ENCODE measurements at places on chromosomes 5 and 9.

- DNase-seq: no peak
Observed at GRCh38 chr5:35066260-35066795, 18.6 kb upstream of the AGXT2 start.

DNA sequence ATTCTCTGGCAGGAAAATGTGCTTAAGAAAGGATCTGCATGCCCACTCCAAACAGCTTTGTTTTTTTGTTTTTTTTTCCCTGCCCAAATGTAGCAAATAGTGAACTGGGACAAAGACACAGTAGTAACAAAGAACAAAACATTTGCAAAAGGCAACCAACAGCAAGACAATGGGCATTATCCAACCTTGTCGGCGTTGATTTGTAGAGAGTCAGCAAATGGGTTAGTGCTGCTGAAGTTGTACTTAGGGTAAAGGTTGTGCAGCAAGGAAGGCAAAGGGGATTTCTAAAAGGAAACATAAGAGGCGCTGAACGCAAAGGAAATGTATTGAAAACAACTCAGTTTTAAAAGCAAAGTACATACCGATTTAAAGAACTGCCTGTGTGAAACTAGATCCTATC lies 136.2 kb downstream of the MPDZ start:
- DNase-seq: no peak

GRCh38 chr9:112072721-112073638 lies 102.1 kb downstream of the SUSD1 start:
- no peak for DNase-seq

- no peak for DNase-seq
Observed at GRCh38 chr9:112535301-112535700, 48.7 kb downstream of the KIAA1958 start.

DNA sequence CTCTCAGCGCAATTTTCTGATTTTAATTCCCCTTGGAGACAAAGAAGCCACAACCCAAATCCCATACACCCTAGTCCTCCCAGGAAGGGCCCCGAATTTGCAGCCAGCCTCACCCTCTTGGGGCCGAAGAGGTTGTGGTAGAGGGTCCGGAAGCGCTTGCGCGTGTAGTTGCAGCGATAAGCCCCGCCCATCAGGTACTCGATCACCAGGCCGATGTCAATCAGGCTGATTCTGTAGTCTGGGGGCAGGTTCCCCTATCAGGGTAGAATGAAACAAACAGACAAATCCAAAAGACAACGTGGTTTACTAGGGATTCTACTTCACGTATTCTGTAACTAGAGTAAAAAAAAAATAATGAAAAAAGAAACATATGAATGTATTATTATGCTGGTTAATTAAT lies 210.6 kb upstream of the KLF9 start:
- no peak for DNase-seq

DNA sequence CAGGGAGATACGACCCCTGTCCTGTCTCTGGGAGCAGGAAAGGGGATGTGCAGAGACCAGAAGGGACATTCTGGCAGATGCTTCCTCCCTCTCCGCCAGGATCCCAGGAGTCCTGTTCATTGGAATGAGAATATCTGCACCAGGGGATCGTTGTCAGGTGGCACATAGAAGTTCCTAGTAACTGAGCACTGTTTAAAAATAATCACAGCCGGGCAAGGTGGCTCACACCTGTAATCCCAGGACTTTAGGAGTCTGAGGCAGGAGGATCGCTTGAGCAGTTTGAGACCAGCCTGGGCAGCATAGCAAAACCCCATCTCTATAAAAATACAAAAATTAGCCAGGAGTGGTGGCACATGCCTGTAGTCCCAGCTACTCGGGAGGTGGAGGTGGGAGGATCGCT lies 12.3 kb downstream of the SARDH start:
- no peak for DNase-seq

DNA sequence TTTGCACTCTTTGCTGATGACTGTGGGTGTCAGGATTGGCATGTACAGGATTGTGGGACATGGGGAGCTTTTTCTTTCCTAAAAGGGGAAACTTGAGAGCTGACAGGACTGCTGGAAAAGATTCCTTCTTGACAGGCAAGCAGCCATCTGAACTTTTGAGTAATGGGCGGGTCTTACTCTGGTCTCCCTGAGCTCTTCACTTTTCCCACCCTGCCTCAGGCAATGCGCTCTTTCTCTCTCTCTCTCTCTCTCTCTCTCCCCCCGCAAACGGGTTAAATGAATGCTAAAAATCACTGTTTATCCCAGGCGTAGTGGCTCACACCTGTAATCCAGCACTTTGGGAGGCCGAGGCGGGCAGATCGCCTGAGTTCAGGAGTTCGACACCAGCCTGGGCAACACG lies 37.1 kb upstream of the F2RL1 start:
- DNase-seq: no peak

GRCh38 chr5:8474569-8474930 lies 605.6 kb downstream of the MTRR start:
- no peak for DNase-seq

DNA sequence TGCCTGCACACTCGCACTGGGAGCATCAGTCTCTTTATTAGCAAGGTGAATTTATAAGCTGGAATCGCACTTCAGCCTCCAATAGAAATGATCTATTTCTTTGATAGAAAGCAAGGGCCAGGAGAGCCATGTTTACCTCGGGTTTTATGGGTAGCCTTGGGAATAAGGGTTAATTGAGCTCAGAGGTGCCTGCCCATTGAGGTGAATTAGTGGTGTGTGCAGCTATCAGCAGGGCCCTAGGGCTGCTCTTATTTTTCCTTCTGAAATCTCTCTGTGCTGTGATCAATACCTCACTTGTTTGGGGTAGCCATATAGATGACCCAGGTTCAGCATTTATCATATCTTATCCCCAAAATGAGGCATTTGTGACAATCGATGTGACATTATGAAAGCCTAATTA lies 297.8 kb downstream of the EBF1 start:
- no peak for DNase-seq

GRCh38 chr9:95862343-95862742 lies 13.1 kb upstream of the ERCC6L2 start:
- no peak for DNase-seq

DNA sequence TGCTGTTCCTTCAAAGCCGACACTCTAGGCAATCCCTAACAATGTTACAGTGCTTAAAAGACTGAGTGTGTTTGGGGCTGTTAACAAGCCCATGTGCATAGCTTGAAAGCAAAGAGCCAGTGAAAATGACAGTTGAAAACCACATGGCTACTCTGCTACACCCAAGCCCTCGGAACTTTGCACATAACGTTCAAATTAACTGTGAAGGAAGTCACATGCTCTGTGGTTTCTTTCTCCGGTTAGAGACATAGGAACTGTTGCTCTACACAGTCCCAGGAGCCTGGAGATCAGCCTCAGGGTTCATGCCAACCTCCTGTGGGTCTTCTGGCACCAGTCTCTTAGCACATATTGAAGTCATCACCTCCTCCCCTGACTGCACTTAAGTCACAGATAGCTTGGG lies 51.1 kb downstream of the C9orf152 start:
- no peak for DNase-seq

- no peak for DNase-seq
Observed at GRCh38 chr9:84152204-84152603, 171.6 kb downstream of the RMI1 start.

DNA sequence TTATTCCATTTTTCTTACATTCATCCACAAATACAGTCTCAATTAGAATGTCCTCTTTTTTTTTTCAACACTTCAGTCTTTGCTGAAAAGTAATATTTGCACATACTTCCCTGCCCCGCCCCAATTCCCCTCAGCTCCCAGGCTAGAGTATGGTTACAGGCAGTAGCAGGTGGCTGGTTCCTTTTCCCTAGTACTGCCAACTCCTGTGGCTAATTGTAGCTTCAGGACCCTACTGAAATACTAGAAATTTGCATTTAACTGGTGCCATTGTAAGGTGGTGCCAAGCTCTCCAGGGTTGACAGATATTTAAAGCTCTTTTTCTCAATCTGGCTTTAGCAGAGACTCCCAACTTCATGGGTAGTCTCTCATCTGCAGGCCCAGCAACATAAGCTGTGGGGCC lies 80.3 kb downstream of the FAM81B start:
- no peak for DNase-seq

All from foreskin keratinocyte (primary cell).